ENCODE measurements at places on chromosomes 5 and 9.
A peak's percentile ranks its signal among the peaks of the same experiment; 100 is the strongest.

DNA sequence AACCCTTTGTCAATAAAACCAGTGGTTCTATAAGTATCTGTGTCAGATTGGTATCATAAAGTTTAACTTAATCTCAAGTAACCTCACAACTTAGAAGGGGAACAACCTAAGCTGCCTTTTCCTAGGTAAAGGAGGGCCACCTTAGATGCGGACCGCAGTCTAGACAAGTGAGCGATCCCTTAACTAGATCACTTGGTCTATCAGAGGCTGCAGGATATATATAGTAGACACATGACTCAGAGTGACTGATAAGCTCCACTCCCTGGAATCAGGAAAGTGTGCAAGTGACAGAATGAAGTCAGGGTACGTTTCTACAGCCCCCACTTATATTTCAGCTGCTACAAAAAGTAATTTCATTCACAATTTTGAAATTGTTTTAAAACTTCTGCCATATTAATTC is 7.4 kb downstream of the REEP5 start:
- no peak for DNase-seq

GRCh38 chr5:107612541-107612940 is 58.2 kb downstream of the EFNA5 start:
- no peak for DNase-seq

DNA sequence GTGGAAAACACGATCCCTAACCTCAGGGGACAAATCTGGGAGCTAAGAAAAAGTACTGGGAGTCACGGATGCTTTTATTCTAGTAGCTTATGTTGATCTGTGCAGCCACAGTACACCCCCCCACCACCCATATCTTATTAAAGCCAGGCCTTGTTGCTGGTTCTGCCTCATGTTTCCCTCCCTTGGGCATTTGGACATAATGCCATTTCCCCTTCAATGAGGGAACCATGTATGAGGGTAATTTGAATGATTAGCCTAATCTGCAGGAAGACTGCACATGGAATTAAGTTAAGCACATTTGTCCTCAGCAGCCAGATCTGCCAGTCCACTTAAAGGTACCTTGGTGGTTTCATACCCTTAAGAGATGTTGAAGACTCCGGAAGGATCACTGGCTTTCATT is 102.0 kb downstream of the ARHGAP26 start:
- no peak for DNase-seq

DNA sequence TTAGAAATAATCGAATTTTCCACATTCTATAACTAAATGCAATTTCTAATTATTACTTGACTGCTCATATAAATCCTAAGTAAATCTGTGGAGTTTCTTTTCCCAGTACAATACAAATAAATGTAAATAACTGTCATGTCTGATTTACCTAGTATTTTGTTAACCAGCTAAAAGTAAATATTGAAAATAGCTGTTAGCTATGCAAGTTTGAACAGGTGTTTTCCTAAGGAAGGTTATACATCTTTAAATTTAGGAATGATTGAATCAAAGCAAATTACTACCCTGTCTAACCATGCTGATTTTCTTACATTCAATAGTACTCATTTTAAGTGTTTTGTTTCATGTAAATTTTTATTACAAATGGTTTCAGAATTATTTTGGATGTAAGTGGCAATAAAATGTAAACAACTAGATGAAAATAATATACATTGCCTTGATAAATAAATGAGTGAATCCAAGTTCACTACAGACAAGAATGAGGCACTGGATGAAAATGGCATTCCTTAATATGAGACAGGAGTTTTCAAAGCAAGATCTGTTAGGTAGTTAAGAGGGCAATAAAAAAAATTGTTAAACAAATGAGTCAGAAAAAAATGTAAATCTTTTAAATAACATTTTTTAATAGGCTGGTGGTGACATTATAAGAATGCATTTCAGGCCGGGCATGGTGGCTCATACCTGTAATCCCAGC is 15.8 kb downstream of the MCIDAS start:
- DNase-seq: no peak

DNA sequence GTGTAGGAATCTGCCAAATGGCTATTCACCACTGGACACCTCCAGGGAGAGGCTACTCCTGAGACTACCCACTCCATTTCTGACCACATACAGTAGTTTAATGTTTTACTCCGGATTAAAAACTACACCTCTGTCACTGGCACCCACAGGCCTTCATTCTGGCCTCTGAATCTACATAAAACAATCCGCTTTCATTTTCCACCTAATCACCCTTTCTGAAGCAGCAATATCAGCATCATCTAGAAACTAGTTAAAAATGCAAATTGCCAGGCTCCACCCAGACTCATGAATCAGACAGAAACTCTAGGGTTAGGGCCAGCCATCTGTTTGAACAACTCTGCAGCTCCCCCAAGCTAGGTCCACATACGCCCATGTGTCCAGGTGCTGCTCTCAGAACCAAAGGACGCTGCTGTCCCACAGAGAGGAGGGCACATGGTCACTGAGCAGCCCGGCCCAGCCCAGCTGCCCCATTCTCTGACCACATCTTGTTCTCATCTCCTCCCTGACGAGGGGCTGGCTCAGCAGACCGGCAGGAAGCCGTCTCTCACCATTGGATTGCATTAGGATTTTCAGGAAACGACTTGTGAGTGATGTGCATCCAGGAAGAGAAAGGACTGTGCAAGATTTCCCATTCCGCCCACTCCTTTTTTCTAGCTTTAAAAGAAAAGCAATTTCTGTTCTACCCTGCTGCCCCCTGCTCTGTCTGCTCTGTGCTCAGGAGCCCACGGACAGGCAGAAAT is 34.7 kb downstream of the ADAM19 start:
- peak; percentile 89 for DNase-seq

- DNase-seq: no peak
These were observed 60.1 kb upstream of the AFAP1L1 start for GRCh38 chr5:149211566-149211965.

GRCh38 chr9:95757439-95757838 is 118.1 kb upstream of the ERCC6L2 start:
- no peak for DNase-seq

- no peak for DNase-seq
These were observed 25.8 kb upstream of the TPD52L3 start for GRCh38 chr9:6302417-6302816.

- no peak for DNase-seq
These were observed 38.4 kb downstream of the AGTPBP1 start for GRCh38 chr9:85703398-85703797.

DNA sequence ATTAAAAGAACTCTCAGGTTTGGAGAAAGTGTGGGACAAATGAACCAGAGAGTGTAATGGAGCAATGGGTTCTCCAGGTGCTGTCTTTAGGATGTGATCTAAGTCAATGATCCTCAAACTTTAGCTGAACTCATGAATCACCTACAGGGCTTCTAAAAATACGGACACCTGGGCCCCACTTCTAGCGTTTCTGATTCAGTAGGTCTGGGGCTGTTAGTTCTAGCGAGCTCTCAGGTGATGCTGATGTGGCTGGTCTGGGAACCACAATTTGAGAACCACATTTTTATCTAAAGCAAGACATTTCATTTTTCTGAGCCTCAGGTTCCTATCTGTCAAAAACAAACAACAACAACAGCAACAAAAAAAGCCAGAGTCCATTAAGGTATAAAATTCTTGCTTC is 35.1 kb upstream of the PCA3 start:
- DNase-seq: no peak

DNA sequence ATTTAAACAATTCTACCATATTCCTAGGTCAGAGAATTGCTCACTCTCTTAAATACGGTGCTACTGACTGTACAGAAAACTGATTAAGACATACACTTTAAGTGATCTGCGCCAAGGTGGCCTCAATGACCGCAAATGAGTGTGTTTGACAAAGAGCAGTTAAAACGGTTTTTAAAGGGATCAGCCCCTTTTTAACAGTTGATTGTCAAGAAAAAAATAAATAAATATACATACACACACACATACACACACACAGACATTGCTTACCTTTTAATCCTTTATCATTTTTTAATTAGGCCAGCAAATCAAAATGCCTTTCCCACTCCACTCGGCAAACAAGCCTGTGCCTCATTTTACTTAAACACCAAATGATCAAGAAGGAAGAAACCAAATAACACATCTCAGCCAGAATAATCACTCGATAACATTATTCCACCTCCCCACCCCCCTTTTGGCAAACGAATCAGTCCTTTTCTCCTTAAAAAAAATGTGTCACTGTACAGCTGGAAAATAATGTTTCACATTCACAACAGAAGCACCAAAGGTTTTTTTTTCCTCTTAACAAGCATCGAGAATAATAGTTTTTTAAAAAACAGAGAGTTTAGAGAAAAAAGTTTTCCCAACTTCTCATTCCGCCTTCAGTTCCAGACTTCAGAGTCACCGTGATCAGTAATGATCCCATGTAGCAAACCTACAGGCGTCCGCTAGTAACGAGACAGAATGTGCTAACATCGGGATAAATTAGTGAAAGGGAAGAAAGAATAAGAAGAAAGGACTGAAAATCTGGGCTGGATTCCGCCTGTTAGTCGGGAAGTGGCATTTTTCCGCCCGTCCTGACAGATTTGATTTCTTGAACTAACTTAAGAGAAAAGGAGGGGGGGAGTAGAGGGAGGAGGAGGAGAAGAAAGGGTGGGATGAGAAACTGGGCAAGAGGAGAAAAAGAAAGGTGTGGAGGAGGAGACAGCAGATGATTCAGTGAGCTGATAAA is at the start of gene ZNF608:
ZNF608 (minus strand) TSS at position 712 of the 988 bp plus-strand sequence. CDS start 1,650 bp downstream, outside the sequence.
- DNase-seq: no peak

DNA sequence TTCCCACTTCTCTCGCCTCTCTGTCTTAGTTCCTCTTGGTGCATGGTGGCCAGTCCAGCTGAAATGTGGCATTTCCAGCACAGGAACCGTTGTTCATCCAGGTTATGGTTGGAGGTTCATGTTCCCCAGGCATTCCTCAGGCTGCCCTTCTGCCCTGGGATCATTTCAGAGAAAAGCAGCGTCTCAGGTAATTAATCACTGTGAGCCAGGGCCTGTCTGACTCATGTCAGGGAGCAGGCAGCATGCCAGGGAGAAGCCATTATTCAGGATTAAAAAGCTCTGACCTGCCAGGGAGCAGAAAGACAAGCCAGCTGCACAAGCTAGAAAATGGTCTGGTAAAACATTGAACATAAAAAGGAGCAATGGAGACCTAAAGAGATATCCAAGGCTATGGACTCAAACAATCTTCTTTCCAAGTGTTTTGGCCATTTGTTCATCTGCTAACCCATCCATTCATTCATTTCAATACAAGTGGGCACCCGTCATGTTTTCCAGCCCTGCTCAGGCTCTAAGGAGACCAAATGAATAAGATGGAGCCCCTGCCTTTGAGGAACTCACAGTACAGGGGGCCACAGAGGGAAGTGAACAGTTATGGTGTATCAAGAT is 241.4 kb downstream of the DRD1 start:
- DNase-seq: no peak

GRCh38 chr9:131523086-131523388 is 8.0 kb downstream of the UCK1 start:
- no peak for DNase-seq

DNA sequence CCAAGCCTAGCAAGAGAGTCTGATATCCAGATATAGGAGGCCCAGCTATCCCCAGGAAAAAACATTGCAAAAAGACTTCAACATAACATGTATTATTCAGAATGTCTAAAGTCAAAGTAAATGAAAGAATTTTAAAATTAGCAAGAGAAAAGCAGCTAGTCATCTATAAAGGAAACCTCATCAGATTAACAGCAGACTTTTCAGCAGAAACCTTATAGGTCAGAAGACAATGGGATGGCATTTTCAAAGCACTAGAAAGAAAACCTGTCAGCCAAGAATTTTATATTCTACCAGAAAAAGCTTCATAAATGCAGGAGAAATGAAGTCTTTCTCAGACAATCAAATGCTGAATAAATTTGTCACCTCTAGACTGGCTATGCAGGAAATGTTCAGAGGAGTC is 9.9 kb downstream of the OR1L3 start:
- no peak for DNase-seq

DNA sequence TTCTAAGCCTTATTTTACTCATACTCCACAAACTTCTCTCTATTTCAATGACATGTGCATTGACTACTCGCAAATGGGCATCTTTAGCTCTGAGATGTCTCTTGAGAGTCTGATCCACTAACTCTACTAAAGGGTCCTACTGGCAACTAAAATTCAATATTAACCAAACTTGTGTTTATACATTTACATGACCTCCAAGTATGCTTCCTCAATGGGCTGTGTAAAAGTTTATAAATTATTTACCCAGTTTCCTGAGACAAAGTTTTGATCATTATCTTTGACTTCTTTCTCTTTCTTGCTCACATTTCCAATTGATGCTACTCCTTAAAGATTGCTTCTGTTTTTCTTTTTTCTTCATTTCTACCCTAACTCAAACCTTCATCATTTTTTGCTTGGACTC is 510.1 kb upstream of the DAB2 start:
- DNase-seq: no peak

DNA sequence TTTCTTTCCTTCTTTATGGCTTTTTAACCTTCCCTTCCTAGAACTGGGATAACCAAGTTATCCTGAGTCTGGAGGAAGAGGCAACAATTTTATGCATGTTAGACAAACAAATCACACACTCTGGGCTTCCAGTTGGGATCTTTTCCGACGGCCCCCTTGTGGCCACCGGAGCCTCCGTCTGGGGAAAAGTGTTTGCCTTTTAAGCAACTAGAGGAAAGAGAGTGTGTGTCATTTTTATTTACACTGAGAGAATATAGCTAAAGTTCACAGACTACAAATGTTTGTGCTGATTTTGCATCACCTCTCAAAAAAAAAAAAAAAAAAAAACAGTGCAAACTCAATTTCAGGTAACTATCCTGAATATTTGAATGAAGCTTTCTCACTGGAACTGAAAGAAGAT is 126.2 kb downstream of the SEMA6A start:
- no peak for DNase-seq

GRCh38 chr9:27337833-27338526 is 41.0 kb upstream of the EQTN start:
- DNase-seq: no peak

DNA sequence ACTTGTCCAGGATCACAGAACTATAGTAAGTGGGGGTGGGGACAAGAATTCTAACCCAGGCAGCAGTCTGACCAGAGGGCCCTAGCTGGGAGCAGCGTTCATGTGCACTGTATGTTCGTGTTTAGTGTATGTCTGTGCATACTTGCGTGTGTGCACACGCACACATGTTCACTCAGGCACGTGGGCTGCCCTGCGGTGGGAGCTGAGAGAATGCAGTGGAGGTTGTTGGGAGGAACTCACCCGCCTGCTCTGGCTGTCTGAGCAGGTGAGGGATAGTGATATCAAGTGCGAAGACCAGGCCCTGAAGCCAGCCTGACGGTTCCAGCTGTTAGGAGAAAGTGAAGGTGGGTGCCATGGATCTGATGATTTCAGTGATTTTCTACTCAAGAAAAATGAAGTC is 942 bp downstream of the DCANP1 start:
- DNase-seq: no peak

GRCh38 chr9:134220311-134220710 is 55.9 kb upstream of the RNU6ATAC start:
- no peak for DNase-seq

DNA sequence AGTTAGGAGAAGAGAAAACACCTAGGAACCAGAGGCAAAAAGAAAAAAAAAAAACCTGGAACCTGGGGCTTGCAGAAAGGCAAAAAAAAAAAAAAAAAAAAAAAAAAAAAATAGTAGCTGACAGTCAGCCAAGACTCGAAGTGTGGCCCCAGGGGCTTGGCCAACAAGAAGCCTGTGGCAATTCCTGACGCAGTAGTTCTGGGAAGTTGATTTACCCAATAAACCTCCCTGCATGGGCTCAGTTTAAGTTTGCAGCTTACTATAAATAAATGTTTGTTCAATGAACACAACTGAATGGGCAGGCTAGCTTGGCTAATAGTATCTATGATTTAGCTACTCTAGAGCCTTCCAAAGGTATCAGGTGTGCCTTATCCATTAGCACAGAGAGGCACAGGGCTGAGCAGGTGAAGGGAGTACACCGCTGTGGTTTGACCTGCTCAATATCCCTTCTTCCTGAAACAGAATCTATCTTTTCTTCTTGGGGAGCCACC is 21.3 kb upstream of the GLRX start:
- no peak for DNase-seq

Data from T-helper 1 cell (primary cell).